Stimulated activated CD8-positive, alpha-beta memory T cell treated with anti-CD3 and anti-CD28 coated beads, Interleukin-4, amount 100 ng/mL, for 1 hour (primary cell): ENCODE measurements at places on chromosomes 3 and 15.

- DNase-seq, result no peak
These were observed 169.9 kb downstream of the SHQ1 start for GRCh38 chr3:72678380-72678779.

DNA sequence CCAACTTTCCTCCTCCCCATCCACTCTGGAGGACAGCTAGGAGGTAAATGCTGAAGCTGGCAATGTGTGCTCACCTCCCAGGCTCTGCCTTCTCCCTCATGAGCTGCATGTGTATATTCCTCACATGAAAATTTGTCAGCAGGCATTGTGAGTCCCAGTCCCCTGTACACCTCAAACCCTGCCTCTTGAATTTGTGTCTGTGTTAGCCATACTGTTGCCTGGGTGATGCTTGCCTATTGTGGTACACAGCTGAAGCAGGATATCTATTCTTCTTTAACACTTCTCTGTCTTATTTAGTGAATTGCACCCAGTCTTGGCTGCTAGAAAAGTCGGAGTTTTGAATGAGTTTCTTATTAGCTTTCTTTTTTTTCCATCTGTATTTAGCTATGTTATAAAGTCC is 586.0 kb upstream of the TGFBR2 start:
- no peak for DNase-seq

DNA sequence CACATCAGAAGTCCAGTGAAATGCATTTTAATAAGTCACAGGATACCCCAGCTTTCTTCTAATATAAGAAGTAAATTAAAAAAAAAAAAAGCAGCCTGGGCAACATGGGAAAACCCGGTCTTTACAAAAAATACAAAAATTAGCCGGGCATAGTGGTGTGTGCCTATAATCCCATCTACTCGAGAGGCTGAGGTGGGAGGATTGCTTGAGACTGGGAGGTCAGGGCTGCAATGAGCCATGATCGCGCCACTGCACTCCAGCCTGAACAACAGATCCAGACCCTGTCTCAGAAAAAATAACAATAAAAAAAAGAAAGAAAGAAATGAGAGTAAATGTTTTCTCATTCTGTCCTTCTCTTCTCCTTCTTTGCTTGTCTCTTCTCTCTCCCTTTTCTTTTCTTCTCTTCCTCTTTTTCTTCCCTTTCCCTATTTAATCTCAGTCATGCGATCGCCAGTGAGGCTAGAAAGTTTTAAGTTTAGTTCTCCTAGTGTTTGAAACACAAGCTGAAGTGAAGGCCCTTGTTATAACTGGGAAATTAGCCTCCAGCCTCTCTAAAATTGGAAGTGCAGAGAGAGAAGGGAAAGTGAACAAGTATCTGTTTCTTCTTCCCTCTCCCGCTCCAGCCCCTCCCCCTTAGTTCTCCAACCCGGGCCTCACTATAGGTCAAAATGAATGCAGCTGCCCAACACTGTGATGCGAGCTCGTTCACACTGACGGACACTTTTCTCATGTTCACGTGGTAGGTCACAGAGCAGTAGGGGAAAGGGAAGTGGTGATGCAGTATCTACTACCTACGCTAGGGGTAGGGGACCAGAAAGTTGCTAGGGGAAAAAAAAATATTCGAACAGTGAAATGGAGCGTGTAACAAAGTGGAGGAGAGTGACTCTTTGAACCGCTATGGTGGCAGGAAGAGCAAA is 23.5 kb upstream of the TSC22D2 start:
- no peak for DNase-seq

- DNase-seq, result no peak
These were observed 72.2 kb downstream of the PPCDC start for GRCh38 chr15:75095594-75095993.

DNA sequence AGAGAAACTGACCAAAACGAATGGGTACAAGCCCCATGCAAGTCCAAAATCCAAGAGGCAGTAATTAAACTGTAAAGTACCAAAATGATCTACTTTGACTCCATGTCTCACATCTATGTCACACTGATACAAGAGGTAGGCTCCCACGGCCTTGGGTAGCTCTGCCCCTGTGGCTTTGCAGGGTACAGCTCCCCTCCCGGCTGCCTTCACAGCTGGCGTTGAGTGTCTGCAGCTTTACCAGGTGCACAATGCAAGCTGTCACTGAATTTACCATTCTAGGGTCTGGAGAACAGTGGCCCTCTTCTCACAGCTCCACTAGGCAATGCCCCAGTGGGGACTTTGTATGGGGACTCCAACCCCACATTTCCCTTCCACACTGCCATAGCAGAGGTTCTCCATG is 308.6 kb downstream of the TBC1D5 start:
- no peak for DNase-seq
